ENCODE measurements at places on chromosomes 16 and 17.
A peak's percentile ranks its signal among the peaks of the same experiment; 100 is the strongest.

- DNase-seq, result peak; percentile 75
Measured at GRCh38 chr16:5064915-5065314, 841 bp downstream of the C16orf89 start.

DNA sequence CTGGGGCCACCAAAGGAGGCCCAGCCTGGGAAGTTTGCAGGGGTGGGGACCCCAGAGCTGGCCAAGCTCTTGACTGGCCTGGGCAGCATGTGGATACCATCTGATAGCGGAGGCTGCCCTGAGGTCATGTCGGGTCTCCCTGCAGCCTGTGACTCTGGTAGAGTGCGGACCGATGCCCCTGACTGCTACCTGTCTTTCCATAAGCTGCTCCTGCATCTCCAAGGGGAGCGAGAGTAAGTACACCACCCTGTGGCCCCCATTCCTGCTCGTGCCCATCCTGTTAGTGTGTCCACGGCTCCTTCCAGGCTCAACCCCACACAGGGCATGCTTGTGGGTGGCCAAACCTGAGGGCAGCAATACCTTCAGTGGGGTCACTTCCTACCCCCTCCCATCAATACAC, 8.0 kb downstream of the CETP start:
- DNase-seq, result no peak

DNA sequence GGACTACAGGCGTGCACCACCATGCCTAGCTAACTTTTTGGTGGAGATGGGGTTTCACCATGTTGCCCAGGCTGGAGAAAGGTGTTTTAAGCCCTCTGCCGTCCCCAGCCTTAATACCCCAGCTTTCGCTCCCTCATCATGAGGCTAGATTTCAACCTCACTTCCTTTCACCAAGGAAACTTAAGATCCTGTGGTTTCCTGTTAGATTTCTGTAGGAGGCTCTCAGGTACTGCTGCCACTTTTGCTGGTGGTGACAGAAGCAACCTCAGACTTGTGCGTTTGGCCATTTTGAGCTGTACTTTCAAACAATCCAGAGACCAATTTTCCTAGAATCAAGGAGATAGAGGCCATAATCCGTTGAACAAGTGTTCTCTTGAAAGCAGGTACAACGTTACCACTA, 36.2 kb downstream of the MPHOSPH6 start:
- no peak for DNase-seq

- no peak for DNase-seq
Measured at GRCh38 chr17:28485049-28485448, 11.6 kb downstream of the SLC13A2 start.

- no peak for DNase-seq
Measured at GRCh38 chr16:83990492-83990891, 22.4 kb downstream of the NECAB2 start.

DNA sequence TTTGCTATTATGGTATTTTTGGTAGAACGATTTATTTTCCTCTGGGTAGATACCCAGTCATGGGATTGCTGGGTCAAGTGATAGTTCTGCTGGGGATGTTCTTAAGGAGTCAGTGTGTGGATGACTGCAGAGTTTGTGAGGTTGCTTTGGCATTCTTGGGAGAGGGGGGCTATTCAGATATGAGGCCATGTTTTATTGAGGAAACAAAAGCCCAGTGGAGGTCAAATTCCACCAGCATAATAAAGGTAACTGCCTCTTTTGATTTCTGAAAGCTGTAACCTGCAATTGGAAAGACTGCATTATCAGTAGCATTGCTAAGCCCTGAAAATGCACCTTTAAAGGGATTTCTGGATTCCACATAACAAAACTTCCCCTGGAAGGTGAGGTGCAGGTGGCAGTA, 43.7 kb upstream of the HNF1B start:
- DNase-seq, result no peak

DNA sequence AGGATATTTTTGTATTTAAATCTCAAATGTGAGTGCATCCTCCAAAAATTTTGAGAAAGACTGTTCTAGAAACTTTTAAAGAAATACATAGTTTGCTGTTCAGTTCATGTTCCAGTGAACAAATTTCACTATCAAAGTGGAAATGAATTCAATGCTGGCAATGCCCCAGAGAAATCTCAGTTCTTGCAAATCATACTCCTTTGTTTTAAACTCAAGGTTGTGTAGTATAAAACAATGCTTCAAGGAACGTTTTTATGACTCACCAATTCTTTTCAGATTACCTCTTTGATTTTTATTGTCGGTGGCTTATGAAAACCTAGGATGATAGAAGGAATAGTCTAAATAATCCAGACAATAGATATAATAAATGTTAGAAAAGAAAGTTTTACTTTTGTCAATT, 17.6 kb downstream of the LPCAT2 start:
- DNase-seq, result no peak

- no peak for DNase-seq
Measured at GRCh38 chr16:74268372-74268782, 28.2 kb upstream of the PSMD7 start.

DNA sequence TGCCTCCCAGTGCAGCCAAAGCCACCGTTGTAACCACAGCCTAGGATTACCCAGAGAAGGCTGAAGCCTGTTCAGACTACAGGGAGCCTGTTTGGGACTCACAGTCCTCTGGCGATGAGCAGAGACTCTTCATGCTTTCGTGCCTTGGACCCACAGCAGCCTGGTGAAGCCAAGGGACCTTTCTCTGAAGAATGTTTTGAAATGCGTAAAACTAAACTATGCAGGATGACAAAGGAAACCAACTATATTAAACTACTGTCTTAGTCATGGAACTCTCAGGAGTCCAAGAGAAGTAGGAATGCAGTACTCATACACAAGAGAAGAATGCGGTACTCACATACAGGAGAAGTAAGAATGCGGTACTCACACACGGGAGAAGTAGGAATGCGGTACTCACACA, 20.9 kb downstream of the ABR start:
- DNase-seq, result no peak

GRCh38 chr17:43021741-43022512, at the start of gene VAT1:
VAT1 (minus strand) TSS chr17:43022385; CDS start chr17:43022322, 63 bp downstream.
- DNase-seq, result peak; percentile 81

- DNase-seq, result no peak
Measured at GRCh38 chr17:43753493-43754129, 5.0 kb downstream of the SOST start.

DNA sequence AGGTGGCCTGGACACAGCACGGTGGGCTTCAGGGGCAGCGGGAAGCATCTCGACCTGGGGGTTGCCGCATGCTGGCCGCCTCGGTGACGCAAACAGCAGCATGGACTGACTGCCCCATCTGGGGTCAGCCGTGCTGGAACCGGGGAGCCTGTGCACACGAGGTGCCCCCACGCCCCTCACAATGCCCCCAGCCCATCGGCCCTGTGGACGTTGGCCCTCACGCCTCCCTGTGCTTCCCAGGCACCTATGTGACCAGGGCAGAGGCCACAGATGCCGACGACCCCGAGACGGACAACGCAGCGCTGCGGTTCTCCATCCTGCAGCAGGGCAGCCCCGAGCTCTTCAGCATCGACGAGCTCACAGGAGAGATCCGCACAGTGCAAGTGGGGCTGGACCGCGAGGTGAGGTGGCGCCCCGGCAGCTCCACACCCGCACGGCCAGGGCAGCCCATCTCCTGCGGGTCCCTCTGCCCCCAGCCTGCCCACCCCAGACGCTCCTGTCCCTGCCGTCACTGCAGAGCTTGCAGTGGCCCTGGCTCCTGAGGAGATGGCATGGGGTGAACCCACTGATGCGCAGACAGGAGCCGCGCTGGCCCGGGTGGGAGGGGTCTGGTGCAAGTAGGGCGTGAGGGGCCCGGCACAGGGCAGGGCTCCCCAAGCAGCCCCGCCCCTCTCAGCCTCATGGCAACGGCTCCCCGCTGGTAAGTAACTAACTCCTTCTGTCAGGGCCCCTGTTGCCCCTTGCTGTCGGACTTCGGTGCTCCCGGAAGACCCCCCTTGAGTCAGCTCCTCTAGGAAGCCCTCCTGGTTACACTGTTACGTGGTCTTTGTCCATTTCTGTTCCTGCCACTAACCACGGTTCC, 13.6 kb downstream of the CDH15 start:
- DNase-seq, result no peak

GRCh38 chr17:8758137-8758596, at the start of gene SPDYE4:
SPDYE4 (minus strand) TSS chr17:8758546; CDS start chr17:8758382, 164 bp downstream.
- DNase-seq, result no peak

DNA sequence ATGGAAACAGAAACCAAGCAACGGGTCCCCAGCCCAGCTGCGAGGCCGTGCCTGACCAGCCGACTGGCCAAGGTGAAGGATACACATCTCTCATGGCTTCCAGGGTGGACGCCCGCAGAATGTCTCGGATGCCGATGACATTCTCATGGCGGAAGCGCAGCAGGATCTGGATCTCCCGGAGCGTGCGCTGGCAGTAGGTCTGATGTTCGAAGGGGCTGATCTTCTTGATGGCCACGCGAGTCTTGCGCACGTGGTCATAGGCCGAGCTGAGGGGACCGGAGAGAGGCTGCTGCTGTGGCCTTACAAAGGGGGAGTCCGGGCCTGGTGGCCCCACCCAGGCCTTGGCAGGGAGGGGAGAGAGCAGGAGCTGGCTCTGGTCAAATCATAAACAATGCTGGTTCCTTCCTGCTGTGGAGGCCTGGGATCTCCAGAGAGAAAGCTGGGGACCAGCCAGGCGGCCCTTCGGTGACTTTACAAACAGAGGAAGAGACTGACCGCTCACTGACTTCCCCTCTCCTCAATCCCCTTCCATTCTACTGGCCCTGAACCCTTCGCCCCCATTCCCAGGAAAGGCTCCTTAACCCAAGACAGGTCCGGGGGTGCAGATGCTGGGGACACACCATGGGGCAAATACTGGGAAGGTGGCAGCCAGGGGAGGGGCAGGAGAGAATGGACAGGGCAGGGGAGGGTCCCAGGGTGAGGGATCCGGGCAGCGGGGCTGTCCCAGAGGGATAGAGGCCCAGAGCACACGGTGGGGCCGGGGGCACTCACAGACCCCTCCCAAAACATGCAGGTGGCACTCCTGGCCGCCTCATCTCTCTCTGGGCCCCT, 1.1 kb downstream of the MAPK3 start:
- peak; percentile 55 for DNase-seq

- no peak for DNase-seq
Measured at GRCh38 chr16:1991135-1991551, 1.4 kb downstream of the SYNGR3 start.

DNA sequence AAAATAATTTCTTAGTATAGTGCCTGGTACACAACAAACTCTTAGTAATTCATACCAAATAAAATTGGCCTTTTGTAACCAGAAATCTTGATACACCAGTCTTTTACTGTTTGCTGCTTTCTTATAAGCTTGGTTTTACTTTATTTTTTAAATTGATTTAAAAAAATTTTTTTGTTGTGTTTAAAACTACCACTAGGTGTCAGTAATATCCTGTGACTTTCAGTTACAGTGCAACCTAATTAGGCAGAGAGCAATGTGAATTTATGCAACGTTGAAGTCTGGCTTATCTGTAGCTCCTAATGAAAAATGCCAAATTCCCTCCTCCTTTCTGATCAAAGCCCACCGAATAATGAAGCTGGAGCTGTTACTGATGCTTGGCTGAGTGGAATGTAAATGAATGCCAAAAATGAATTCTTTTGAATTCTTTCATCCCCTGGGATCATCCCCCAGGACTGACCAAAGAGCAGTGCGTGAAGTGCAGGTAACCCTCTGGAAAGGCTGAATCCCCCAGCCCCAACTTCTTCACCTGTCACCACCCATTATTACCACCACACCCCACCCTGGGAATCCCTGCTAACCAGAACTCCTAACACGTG, 3.8 kb downstream of the ERCC4 start:
- no peak for DNase-seq

DNA sequence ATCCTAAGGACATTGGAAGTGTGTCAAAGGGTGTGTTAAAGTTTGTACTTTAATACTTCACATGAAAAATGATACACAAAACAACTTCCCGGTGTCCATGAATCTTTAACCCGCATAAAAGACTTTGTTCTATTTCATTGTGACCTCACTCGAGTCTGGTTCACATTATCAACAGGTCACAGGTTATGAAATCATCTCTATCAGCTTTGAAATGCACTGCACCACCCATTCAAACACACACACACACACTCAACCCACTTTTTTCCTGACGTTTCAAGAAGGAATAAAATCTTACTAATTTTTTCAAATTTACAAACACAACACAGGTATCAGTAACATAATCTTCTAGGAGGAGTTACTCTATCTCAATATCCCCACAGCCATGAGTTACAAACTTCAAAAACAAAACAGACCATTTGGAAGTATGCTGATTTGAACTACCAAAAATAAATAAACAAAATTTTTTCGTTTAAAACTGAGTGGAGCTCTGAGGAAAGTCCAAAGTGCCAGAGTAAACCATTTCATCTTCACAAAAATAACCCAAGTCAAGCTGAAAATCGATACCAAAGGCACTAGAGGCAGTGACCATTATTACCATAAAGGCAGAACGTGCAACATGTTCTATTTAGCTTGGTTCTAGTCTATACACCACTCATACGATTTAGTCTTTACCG, 2.7 kb downstream of the ACOX1 start:
- DNase-seq, result no peak

- DNase-seq, result no peak
Measured at GRCh38 chr16:87041286-87041685, 275.9 kb downstream of the C16orf95 start.

- no peak for DNase-seq
Measured at GRCh38 chr17:39742856-39743436, 5.2 kb downstream of the GRB7 start.

DNA sequence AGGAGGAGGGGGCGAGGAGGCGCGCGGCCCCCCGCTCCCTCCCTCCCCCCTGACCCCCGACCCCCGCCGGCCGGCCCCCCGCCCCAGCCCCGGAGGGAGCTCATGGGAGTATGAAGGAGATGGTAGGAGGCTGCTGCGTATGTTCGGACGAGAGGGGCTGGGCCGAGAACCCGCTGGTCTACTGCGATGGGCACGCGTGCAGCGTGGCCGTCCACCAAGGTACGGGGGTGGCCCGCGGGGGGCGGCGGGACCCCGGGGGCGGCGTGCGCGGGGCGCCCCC, 390 bp downstream of the MLLT6 start:
- no peak for DNase-seq

- DNase-seq, result no peak
Measured at GRCh38 chr17:9098242-9098825, 77.0 kb downstream of the NTN1 start.

DNA sequence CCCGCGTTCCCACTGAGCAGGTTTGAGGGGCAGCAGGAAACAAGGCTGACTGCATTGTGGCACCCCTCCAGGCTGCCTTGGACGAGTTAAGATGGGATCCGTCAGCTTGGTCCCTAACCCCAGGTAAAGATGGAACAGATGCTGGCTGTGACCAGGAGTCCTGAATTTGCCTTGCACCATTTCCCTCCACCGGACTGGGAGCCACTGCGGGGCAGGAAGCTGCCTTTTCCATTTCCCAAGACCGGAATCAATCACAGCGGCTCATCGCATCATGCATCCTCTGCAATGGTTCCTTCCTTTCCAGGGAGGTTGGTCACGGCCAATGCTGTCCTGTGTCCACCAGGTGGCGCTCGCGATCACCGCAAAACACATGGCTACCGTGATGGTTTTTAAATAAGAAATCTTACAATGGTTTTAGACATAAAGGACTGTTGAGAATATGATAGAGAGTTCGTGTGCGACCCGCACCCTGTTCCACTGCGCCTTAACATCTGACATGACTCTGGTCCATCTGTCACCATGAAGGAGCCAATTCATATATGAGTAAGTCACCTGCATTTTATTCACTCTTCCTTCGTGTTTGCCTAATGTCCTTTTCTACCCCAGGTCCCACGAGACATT, 6.8 kb upstream of the MEAK7 start:
- DNase-seq, result peak; percentile 88
